ENCODE measurements at places on chromosomes 11 and 22.

- no peak for DNase-seq
Observed at GRCh38 chr22:39445678-39446077, 11.1 kb upstream of the MGAT3 start.

DNA sequence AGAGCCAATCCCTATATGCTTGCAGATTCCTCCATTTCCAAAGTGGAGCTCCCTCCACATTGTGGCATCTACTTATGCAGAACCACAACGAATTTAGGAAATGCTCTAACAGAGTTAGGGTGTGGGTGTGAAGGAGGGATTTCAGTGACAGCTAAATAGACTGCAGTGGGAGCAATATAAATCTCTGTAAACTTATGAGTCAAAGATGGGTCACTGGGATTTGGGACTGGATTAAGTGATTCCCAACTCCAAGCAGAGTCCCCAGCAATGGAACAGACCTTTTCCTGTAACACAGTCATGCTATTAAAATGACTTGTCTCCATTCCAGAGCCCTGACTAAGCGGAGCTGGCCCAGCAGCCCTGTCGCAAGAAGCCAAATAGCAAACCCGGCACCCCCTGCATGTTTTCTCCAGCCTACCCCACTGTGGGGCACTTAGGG, 36.6 kb downstream of the RPL27A start:
- no peak for DNase-seq

- DNase-seq, result no peak
Observed at GRCh38 chr11:91686281-91686680, 538.3 kb upstream of the FAT3 start.

DNA sequence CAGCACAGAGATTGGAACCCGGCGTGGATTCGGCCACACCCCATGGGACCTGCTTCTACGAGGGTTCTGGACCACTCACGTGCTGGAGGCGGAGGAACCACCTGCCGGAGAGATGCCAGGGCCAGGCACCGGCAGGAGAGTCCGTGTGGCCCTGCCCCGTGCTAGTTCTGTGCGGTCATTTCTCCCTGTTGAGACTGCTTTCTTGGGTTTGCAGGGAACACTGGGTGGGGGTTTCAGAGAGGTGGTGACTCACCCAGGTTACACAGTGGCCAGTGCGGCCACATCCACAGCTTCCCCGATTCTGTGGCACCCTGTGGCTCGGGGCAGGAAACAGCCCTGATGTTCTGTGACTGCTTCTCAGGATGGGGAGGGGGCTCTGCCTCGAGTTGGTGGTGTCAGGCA, 3.6 kb upstream of the PHLDA2 start:
- DNase-seq, result no peak

DNA sequence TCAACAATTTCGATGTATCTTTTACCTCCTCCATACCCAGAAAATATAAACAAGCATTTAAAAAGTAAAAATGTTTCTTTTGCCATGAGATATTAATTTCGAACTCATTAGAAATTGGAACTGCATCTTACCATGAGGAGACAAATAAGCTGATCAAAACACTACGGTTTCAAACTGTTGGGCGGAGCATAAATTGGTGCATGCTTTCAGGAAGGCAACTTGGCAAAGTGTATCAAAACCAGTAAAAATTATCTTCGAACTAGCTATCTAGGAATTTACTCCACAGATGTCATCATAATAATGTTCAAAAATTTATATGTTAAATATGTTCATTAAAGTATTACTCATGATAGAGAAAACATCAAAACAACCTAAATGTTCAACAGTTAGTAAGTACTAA, 21.4 kb upstream of the SOX6 start:
- DNase-seq, result no peak

GRCh38 chr11:47185305-47186075, 744 bp downstream of the PACSIN3 start:
- no peak for DNase-seq

GRCh38 chr11:59141673-59142460, 789 bp upstream of the FAM111A start:
- peak; percentile 0 for DNase-seq

GRCh38 chr11:44162662-44163061, 67.2 kb downstream of the EXT2 start:
- DNase-seq, result no peak

Measured in CD4-positive, alpha-beta T cell treated with Interleukin-15 for 4 hours (primary cell).